H4 (cell line): ENCODE measurements at places on chromosomes 4 and X.
A peak's percentile ranks its signal among the peaks of the same experiment; 100 is the strongest.

DNA sequence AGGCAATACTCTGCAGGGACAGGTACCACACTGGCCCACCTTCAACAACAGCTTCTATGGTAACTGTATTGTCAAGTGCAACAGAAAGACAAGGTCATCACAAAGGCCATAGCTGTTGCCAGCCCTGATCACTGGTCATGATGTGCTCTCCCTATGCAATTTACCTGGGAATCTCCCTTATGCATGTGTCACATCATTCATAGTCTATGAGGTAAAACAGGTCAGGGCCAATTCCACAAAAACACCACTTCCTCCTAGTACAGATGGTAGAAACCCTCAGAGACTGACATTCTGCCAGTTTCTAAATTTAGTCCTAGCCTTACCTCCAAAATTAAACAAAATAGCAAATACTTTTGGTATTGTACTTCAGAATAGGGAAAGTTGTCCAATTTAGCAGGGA, 132.8 kb downstream of the MGST2 start:
- DNase-seq, result no peak

DNA sequence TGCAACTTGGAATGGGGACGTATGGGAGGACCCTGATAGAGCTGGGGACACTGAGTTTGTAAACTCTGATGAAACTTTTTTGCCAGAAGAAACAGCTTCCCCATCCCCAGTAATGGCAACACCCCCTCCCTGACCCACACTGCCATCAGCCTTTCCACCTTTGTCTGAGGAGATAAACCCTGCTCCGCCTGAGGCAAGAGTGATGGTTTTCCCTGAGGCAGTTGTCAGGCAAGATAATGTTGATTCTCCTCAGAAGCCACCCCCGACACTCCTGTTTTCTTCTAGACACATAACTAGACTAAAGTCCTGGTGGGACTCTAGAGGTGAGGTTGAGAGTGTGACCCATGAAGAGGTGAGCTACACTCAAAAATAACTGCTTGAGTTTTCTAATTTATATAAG, 71.9 kb upstream of the STK26 start:
- no peak for DNase-seq

DNA sequence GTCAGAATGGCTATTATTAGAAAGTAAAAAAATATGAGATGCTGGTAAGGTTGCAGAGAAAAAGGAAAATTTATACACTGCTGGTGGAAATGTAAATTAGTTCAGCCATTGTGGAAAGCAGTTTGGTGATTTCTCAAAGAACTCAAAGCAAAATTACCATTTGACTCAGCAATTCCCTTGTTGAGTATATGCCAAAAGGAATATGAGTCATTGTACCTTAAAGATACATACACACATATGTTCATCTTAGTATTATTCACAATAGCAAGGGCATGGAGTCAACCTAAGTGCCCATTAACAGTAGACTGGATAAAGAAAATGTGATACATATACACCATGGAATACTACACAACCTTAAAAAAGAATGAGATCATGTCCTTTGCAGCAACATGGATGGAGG, 148.2 kb downstream of the COMMD8 start:
- peak; percentile 26 for DNase-seq

- no peak for DNase-seq
Measured at GRCh38 chrX:96474741-96475125, 209.9 kb upstream of the DIAPH2 start.

DNA sequence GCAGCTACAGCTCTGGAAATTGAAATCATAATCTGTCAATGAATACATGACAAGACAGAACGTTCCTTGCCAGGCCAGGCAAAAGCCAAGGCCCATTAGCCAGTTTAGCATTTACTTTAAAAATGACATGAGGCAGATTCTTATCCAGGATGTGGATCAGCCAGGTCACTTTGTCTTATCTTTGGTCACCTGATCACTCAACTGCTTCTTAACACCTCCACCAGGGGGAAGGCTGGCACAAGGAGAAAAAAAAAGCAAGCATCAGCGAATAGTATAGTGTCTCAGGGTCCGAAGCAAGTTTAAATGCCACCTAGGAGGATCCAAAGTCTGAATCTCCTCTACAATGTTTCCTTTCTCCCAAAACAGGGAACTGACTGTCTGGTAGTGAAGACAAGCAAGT, 18.8 kb downstream of the ATP1B4 start:
- DNase-seq, result peak; percentile 31

GRCh38 chrX:56385336-56385735, 153.2 kb downstream of the KLF8 start:
- no peak for DNase-seq

DNA sequence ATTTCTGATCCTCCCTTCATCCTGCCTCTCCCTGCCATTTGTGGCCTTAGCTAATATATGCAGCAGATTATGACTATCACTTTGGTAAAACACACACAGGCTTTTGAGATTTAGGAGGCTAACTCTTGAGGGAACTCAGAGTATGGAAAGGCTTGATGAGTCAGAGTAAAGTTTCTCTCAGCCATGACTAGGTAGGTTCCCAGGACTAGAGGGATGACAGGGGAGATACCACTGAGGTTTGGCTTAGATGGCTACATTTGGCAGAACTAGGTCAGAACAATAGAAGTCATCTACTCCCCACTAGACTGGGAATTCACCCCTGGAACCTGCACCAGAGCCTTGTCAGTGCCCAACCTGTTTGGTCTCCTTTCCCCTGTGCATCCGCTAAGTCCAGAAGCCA, 585.7 kb downstream of the TLL1 start:
- DNase-seq, result no peak

GRCh38 chr4:89137231-89137630, 25.9 kb downstream of the TIGD2 start:
- DNase-seq, result no peak

DNA sequence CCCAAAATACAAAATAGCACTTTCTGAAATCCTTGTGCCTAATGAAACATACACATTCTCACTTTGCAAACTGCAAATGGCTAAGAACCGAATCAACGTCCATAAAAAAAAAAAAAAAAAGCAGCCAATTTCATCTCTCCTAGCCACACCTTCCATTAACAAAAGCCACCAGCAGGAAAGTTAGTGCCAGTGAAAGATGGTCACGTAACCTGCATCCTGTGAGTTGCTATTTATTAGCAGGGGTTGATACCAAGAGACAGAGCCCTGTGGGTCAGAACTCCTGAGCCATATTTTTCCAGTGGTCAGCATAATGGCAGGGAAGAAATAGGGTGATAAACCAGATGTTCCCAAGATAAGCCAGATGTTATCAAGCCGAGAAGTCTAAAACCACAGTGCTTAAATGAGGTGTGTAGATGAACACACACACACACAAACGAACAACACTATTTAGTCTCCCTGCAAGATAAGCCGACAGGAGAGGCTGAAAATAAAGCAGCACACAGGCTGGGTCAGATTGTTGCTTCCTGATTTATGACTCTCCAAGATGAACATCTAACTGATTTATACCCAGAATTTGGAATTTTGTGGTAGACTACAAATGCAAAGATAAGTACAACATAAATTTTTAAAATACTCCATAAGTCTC, 11.5 kb downstream of the PPARGC1A start:
- DNase-seq, result peak; percentile 39

- no peak for DNase-seq
Measured at GRCh38 chr4:159283696-159284095, 180.8 kb downstream of the RAPGEF2 start.
